Keratinocyte (primary cell): ENCODE measurements at places on chromosomes 4 and X.

- DNase-seq, result no peak
Observed at GRCh38 chr4:136803433-136803832, 728.9 kb downstream of the PCDH18 start.

GRCh38 chr4:95439071-95439470 is 109.7 kb downstream of the UNC5C start:
- DNase-seq, result no peak

DNA sequence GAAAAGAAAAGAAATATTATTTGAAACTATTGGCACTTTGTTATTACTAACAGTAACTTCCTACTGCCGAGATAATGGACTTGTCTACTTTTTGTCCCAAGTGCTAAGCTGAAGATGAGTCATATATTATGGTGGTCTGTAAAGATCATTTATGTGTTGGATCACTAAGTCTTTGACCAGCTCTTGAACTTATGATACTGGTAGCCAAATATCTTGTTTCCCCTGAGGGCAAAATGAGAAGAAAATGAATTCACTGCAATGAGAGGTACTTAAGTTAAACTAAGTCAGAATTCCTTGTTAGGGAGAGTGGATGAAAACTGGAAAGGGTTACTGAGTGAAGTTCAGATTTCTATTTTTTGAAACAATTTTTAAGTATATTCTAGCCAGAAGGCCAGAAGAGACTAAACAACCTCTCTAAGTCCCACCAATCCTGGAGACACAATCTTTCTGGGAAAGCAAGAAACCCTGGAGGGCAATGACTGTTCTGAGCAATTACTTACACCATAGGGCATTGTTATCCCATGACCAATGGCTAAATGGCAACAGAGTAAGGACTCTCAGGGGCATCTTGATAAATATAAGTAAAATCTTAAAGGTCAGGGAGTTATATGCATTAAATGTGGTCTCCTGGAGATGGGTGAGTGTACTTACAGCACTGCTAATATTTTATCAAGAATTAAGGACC is 287.7 kb downstream of the STIM2 start:
- DNase-seq, result no peak

GRCh38 chrX:10039821-10040793 is 72.9 kb downstream of the CLDN34 start:
- DNase-seq, result no peak

- DNase-seq, result no peak
Observed at GRCh38 chr4:105426187-105426897, 47.5 kb downstream of the PPA2 start.

GRCh38 chr4:100962698-100963097 is 384.6 kb downstream of the PPP3CA start:
- no peak for DNase-seq

DNA sequence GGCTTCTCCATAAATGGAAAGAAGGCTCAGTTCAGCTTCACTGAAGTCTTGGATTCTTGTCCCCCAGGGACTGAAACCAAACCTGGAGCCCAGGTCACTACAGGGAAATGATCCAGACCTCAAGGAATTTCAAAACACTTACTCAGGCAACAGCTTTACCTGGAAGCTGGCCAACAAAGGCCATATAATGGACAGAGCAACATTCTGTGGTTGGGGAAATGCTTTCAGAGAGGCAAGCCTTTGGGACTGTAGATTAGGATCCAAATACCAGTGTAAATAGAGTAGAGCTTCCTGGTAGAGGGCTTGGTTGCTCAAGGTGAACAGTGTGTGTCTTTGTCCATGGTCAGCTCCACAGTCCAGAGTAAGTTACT is 57.0 kb upstream of the PROM1 start:
- no peak for DNase-seq

DNA sequence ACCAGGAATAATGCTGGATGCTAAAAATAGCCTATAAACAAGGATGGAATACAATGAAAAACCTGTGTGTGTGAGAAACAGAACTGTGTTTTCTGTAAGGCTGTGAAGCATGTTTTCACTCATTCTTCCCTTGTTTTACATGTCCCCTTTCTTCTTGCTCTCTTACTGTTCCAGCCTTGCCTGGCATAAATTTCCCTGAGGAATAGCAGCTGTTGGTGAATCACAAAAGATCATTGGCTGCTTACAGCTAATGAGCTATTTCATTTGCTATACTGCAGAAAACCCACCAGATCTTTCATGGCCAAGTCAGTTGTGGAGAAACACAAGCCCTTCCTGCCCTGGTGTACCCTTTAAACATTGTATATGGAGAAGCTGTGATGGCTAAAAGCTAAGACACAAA is 91.1 kb downstream of the LDB2 start:
- DNase-seq, result no peak

DNA sequence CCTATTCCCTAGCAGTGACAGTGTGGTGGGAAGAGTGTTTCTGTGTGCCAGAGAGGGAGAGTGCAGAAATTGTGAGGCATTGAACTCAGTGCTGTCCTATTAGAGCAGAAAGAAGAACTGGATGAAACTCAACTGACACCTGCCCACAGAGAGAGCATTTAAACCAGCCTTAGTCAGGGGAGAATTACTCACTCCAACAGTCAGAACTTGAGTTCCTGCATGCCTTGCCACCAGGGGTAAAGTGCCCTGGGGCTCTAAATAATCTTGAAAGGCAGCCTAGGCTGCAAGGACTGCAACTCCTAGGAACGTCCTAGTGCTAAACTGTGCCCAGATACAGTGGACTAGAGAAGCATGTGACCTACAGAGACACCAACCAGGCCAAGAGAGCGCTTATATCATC is 12.8 kb downstream of the CYSLTR1 start:
- peak; percentile 2 for DNase-seq

DNA sequence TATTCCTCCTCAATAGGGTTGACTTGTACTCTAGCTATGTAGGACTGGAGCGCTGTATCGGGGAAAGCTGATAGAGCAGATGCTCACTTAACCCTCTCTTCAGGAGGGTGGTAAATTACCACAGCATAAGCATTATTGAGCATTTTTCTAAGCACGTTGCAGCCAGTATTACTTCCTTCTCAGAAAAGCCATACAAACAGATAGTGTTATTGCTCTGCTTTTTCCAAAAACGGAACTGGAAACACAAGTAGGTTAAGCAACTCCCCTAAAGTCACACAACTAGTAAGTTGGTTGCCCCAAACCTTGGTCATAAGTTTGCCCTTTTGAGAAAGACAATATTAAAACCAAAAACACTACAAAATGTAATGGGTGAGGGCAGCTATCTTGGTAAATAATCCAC is 73.9 kb downstream of the REELD1 start:
- DNase-seq, result no peak

GRCh38 chr4:31538877-31539276 is 818.7 kb downstream of the PCDH7 start:
- DNase-seq, result no peak

- no peak for DNase-seq
Observed at GRCh38 chr4:4271912-4272311, 18.0 kb downstream of the LYAR start.
